ENCODE measurements at places on chromosomes 6 and 20. TPM values are rescaled to one million over a fixed set of nuclear protein-coding genes. Genes with fewer than 3 reads are reported as not detected.

- DNase-seq = no peak
Measured at GRCh38 chr6:13296536-13296997, 31.8 kb downstream of the TBC1D7 start.

IER3 gene
- 148 TPM for total RNA-seq

DNA sequence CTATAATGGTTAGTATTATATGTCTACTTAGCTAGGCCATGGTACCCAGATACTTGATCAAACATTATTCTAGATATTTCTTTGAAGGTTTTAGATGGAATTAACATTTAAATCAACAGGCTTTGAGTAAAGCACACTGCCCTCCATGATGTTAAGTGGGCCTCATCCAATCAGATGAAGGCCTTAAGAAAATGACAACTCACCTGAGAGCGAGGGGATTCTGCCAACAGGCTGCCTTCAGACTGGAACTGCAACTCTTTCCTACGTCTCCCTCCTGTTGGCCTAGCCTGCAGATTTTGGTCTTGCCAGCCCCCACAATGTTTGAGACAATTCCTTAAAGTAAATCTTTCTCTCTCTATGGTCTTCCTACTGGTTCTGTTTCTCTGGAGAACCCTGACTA is 137.3 kb downstream of the AHI1 start:
- no peak for DNase-seq

GRCh38 chr6:32627831-32628230 is 9.4 kb upstream of the HLA-DQA1 start:
- no peak for DNase-seq

NDUFAF4 gene
- 15.4 TPM for total RNA-seq

- peak; percentile 87 for DNase-seq
Measured at GRCh38 chr6:11277275-11278206, 45.1 kb upstream of the NEDD9 start.

PBOV1 gene
- not detected for total RNA-seq

PLAGL2 gene
- total RNA-seq = 0.37 TPM

NRN1 gene
- not detected for total RNA-seq

SLC16A10 gene
- 0.14 TPM for total RNA-seq

KIAA0408 gene
- not detected for total RNA-seq

All from Caki2 (cell line).